Calu3 (cell line): ENCODE measurements at places on chromosomes 12 and 14. TPM values are rescaled to one million over a fixed set of nuclear protein-coding genes. Genes with fewer than 3 reads are reported as not detected.

- no peaks in the 10 kb centered on the region for H3K36me3 ChIP-seq
- no peak for DNase-seq
- no peak overlapping the region for H3K4me3 ChIP-seq
- peaks cover 8% of the 10 kb centered on the region for H3K4me1 ChIP-seq
- H3K27me3 ChIP-seq, result no peaks in the 10 kb centered on the region
- no peak overlapping the region for H3K27ac ChIP-seq
Observed at GRCh38 chr14:56153267-56153666, 35.1 kb downstream of the PELI2 start.

DNA sequence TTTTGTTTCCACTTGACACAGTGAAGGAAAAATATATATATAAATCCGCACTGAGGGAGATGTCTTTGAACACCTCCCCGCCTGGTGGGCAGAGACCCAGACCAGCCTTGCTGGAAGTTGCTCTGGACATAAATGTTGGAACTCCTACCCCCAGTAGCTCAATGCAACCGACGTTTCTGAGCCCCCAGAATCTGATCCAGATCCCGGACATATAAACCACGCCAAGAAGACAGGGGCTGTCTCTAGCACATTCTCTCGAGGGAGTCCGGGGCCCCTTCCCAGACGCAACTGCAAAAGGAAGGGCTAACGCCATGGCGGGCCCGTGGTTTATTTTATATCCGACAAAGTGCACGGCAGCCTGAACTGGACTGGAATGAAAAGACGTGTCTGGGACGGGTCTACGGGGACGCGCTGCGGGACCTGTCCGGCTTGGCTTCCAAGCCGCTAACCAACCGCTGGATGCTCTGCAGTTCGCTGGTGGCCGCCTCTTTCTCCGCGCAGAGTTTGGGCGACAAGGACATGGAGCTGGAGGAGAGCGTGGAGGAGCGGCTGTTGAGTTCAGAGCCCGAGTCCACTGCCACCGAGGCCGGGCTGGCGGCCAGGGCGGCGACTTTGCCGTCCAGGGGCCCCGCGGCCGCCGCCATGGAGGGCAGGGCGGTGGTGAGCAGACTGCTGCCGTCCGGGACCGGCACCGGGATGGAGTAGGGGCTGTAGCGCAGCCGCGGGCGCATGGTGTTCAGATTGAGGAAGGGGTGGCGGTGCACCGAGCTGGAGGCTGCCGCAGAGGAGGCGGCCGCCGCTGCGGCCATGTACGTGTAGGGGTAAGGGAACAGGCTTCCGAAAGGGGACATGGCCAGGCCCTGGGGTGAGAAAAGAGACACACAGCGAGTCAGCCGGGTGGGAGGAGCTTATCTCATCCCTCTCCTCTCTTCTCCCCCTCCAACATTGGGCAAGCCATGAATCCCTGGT is 12.2 kb downstream of the TBX3 start:
- no peak overlapping the region for H3K4me3 ChIP-seq
- H3K27ac ChIP-seq, result no peak overlapping the region
- H3K36me3 ChIP-seq, result no peaks in the 10 kb centered on the region
- peaks cover 10% of the 10 kb centered on the region for H3K4me1 ChIP-seq

- peaks cover 5% of the 10 kb centered on the region for H3K36me3 ChIP-seq
- no peak for DNase-seq
- no peak overlapping the region for H3K27ac ChIP-seq
- H3K27me3 ChIP-seq, result no peaks in the 10 kb centered on the region
- H3K4me1 ChIP-seq, result peaks cover 34% of the 10 kb centered on the region
- no peak overlapping the region for H3K4me3 ChIP-seq
Observed at GRCh38 chr14:77605392-77605972, 11.0 kb downstream of the SPTLC2 start.

DNA sequence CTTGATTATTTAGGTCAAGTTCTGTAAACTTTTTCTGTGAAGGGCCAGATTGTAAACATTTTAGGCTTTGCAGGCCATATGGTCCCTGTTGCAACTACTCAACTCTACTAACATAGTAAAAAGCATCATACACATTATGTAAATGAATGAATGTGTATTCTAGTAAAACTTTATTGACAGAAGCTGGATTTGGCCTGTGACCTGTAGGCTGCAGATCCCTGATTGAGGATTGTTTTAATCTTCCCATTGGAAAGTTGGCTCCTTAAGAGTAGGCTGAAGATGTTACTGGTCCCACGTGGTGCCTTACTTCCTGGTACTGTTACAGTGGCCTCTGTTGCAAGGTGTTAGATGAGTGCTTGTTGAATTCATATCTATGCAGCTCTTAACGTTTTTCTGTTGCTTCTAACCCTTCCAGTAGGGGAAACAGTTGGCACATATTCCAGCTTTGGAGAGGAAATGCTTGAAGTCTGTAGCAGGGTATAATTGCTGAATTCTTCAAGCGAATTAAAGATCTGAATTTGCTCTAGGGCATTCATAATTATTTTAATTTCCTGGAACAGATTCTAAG is 133.6 kb upstream of the DNM1L start:
- H3K27ac ChIP-seq, result no peak overlapping the region
- no peak overlapping the region for H3K4me3 ChIP-seq

- H3K27ac ChIP-seq, result no peak overlapping the region
- no peaks in the 10 kb centered on the region for H3K27me3 ChIP-seq
- no peaks in the 10 kb centered on the region for H3K4me1 ChIP-seq
- no peaks in the 10 kb centered on the region for H3K36me3 ChIP-seq
- DNase-seq, result no peak
Observed at GRCh38 chr12:65460063-65460462, 181.6 kb downstream of the MSRB3 start.

GRCh38 chr12:65825507-65826352 is 1.4 kb downstream of the HMGA2 start:
- peaks cover 77% of the 10 kb centered on the region for H3K36me3 ChIP-seq
- DNase-seq, result peak; percentile 46
- H3K27me3 ChIP-seq, result no peaks in the 10 kb centered on the region
- peaks cover 36% of the 10 kb centered on the region for H3K4me1 ChIP-seq

DNA sequence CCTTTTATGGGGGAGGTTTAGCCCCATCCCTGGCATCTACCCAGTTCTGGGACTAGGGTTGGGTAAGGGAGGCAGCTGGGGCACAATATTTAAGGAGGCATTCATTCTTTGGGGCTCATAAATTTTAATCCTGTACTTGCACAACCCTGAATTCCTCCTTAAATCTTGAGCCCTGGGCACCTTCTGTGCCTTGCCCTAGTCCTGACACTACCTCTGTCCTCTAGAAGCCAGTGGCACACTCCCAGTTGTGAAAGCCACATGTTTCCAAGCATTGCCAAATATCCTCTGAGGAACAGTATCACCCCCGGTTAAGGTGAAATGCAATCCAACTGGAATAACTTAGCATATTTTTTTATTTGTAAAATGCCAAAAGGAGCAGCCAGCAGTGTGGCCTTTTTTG is 36.6 kb downstream of the SLC16A7 start:
- peaks cover 2% of the 10 kb centered on the region for H3K4me1 ChIP-seq
- H3K27me3 ChIP-seq, result no peaks in the 10 kb centered on the region
- DNase-seq, result no peak

The TMEM121 gene
- total RNA-seq, result 0.38 and 0.42 TPM in 2 replicates

DNA sequence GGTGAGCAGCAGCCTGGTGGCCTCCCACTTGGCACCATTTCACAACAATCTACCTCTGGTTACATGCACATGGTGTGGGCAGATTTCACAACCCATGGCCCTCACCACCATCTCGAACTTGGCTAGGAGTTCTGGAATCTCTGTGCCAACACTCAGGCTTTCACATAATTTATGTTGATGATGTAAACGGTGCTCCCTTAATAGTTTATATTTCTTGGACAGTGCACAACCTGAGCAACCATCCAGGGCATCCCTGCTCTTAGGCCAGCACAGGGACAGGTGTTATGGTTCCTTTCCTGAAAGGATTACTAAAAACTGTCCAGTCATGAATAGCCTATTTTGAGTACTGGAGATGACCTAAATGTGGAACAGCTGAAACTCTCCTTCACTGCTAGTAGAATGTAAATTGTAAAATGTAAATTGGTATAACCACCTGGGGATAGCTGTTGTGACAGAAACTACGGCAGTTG is 28.6 kb downstream of the ABCB9 start:
- no peaks in the 10 kb centered on the region for H3K27me3 ChIP-seq
- DNase-seq, result no peak
- peaks cover 30% of the 10 kb centered on the region for H3K36me3 ChIP-seq
- no peak overlapping the region for H3K27ac ChIP-seq
- H3K4me1 ChIP-seq, result peaks cover 24% of the 10 kb centered on the region
- no peak overlapping the region for H3K4me3 ChIP-seq

GRCh38 chr14:106378191-106378590 is 851.8 kb downstream of the TMEM121 start:
- no peaks in the 10 kb centered on the region for H3K4me1 ChIP-seq
- H3K36me3 ChIP-seq, result no peaks in the 10 kb centered on the region
- no peak overlapping the region for H3K4me3 ChIP-seq
- H3K27ac ChIP-seq, result no peak overlapping the region

DNA sequence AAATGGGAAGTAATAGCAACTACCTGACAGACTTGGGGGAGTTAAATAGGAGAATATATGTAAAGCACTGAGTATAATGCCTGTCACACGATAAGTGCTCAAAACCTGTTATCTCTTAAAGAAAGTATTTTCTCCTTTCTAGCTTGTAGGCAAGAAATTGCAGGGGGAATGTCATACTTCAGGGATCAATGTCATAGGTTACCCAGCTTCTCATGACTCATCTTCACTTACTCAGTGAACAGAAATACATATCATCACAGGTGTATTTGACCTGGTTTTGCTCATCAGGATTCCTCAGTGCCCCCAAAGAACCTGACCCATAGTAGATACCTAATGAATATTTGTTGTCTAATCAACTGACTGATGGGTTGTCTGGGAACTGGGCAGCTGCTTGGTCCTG is 285.0 kb upstream of the ATP2B1 start:
- H3K4me1 ChIP-seq, result no peaks in the 10 kb centered on the region
- no peak overlapping the region for H3K27ac ChIP-seq
- H3K36me3 ChIP-seq, result no peaks in the 10 kb centered on the region
- no peaks in the 10 kb centered on the region for H3K27me3 ChIP-seq
- no peak for DNase-seq

DNA sequence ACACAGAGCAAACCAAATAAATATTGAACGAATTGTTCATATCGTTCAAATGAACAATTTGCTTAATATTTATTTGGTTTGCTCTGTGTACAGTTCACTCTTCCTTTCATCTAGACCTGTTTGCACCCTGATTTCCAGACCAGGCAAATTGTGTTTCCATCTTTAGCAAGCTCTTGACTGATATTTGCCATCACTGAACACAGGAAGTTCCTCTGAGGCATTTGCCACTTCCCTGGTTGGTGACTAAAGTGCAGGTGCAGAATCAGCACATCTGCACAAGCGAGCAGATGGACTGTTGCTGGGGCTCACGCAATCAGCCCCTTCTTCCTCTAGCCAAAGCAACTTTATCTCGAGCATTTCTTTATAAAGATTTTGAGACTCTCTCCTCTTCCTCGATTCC is 112.9 kb downstream of the DAAM1 start:
- H3K36me3 ChIP-seq, result no peaks in the 10 kb centered on the region
- no peak overlapping the region for H3K27ac ChIP-seq
- H3K4me1 ChIP-seq, result peaks cover 31% of the 10 kb centered on the region
- no peak for DNase-seq
- H3K4me3 ChIP-seq, result no peak overlapping the region

The TMEM52B gene
- total RNA-seq, result not detected in 2 replicates

- no peak overlapping the region for H3K4me3 ChIP-seq
- no peaks in the 10 kb centered on the region for H3K36me3 ChIP-seq
- H3K27ac ChIP-seq, result no peak overlapping the region
- peak; percentile 36 for DNase-seq
Observed at GRCh38 chr12:117580718-117581062, 219.3 kb upstream of the NOS1 start.

DNA sequence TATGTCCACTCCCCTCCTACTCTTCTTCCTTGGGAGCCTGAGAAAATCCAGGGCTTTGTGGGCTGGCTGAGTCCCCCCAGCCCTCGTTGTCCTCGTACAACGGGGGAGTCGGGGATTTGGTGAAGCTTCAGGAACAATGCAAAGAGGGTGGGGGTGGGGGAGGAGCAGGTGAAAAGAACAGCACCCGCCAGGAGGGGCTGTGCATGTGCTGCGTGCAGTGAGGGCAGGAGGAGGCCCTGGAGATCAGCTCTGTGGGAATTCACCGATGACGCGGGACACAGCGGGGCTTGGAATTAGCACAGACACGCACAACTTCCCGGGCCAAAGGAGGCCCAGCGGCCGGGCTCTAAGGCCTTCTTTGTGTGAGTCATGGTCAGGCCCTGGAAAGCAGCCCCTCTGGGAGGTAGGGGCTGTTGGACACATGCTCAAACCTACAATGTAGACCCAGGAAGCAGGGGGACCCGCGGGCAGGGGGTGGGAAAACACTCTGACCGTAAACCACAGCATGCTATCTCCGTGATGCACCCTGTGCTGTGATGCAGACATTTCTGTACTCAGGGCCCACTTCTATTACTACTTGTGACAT is 32.8 kb downstream of the RBM19 start:
- no peak overlapping the region for H3K27ac ChIP-seq
- no peaks in the 10 kb centered on the region for H3K4me1 ChIP-seq
- no peak for DNase-seq
- no peaks in the 10 kb centered on the region for H3K27me3 ChIP-seq
- no peak overlapping the region for H3K4me3 ChIP-seq

DNA sequence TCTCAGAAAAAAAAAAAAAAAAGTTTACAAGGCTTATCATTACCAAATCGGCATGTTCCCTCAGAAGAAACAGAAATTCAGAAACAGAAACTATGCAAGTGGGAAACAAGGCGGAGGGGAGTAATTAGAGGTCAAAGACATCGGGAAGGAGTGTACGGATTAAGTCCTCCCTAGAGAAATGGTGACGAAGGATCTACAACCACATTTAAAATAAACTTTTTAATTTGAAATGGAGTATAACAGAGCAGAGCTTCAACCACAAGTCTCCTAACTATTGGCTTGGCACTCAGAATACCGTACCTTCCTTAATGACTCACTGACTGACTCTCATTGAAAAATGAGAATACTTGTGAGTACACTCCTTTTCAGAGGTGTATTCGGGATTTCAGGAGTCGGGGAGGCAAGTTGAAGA is 908 bp downstream of the ENTPD5 start:
- peaks cover 7% of the 10 kb centered on the region for H3K4me1 ChIP-seq
- peak overlapping the region; percentile 67 for H3K4me3 ChIP-seq
- no peaks in the 10 kb centered on the region for H3K27me3 ChIP-seq
- H3K36me3 ChIP-seq, result peaks cover 19% of the 10 kb centered on the region
- peak overlapping the region; percentile 73 for H3K27ac ChIP-seq

DNA sequence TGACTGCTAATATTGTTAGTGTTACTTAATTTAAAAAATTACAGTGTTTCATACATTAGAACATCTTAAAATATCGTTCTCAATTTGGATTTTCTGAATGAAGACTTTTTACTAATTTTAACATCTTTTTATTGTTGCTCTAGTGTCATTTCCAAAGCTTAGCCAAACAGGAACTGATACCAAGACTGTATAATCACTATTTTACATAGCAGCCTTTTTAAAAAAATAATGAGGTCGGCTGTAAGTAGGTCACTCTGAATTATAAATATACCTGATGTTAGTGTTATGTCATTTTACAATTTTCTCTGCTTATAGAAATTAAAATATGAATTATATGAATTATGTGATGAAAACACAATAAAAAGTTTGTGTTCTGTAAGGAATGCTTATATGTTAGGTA is 321.5 kb downstream of the TMEM117 start:
- H3K27ac ChIP-seq, result no peak overlapping the region
- H3K4me3 ChIP-seq, result no peak overlapping the region
- H3K4me1 ChIP-seq, result no peaks in the 10 kb centered on the region

GRCh38 chr12:108369736-108370396 is 30.8 kb upstream of the CMKLR1 start:
- no peak for DNase-seq
- no peaks in the 10 kb centered on the region for H3K4me1 ChIP-seq
- H3K27me3 ChIP-seq, result peaks cover 62% of the 10 kb centered on the region
- H3K36me3 ChIP-seq, result no peaks in the 10 kb centered on the region
